Prostate gland (tissue), 2 donors: ENCODE measurements at places on chromosomes 12 and 14. TPM values are rescaled to one million over a fixed set of nuclear protein-coding genes. Genes with fewer than 3 reads are reported as not detected.

The GLIPR1 gene
- 2.7 TPM for total RNA-seq

- no peaks in the 10 kb centered on the region for H3K27me3 ChIP-seq
- DNase-seq: no peak
- H3K4me3 ChIP-seq: no peak overlapping the region
- peaks cover 2% of the 10 kb centered on the region for H3K4me1 ChIP-seq
Measured at GRCh38 chr12:120697344-120697743, 10.4 kb downstream of the MLEC start.

- peaks cover 6% of the 10 kb centered on the region for H3K27me3 ChIP-seq
- no peaks in the 10 kb centered on the region for H3K36me3 ChIP-seq
- H3K4me3 ChIP-seq: peak overlapping the region; percentile 50
- no peak overlapping the region for H3K27ac ChIP-seq
- no peaks in the 10 kb centered on the region for H3K4me1 ChIP-seq
Measured at GRCh38 chr14:60515511-60516289, 6.8 kb downstream of the SIX6 start.

DNA sequence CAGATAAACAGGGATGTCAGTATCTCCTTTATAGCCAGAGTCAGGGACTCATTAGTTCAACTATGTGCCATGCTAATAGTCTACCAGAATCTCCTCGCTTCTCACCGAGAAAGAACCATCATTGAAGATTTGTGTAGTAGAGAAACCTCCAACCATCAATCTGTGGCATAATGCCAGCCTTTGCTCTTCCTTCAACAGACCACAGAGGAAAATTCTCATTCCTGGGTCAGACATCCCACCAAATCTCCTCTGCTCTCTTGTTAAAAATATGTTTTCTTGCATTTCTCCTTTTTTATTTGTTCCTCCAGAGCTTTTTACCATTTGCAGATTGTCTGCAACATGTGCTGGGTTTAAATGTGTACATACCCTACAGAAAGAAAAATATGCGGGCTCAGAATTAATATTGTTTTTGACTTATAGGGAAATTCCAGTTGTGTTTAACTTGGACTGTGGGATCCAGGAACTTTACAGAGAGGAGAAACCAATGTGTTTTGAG is 64.9 kb downstream of the LLPH start:
- no peaks in the 10 kb centered on the region for H3K4me1 ChIP-seq
- no peak overlapping the region for H3K4me3 ChIP-seq
- no peak overlapping the region for H3K27ac ChIP-seq
- DNase-seq: no peak
- H3K36me3 ChIP-seq: no peaks in the 10 kb centered on the region
- H3K27me3 ChIP-seq: no peaks in the 10 kb centered on the region

GRCh38 chr12:50986966-50987737 is 34.8 kb downstream of the HIGD1C start:
- no peaks in the 10 kb centered on the region for H3K27me3 ChIP-seq
- peak; percentile 54 for DNase-seq
- H3K27ac ChIP-seq: peak overlapping the region; percentile 54
- H3K36me3 ChIP-seq: peaks cover 2% of the 10 kb centered on the region
- H3K4me1 ChIP-seq: no peaks in the 10 kb centered on the region
- H3K4me3 ChIP-seq: no peak overlapping the region

DNA sequence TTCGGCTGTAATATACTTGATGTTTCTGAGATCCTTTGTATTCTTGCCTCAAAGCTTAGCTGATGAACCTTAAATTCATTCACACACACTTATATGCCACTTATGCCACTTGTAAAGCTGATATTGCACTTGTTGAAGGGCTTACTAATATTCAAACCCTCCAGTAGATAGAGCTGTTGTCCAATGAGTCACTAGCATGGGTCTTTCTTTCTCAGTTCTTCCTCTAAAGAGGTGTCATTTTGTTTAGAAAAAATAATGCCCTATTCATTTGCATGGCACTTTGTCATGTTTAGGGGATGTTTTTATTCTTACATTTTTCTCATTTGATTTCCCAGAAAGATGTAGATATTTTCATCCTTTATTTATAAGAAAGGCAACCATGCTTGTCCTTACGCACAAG is 56.4 kb downstream of the MON2 start:
- no peak for DNase-seq
- H3K27me3 ChIP-seq: no peaks in the 10 kb centered on the region
- H3K36me3 ChIP-seq: no peaks in the 10 kb centered on the region
- H3K27ac ChIP-seq: no peak overlapping the region
- no peak overlapping the region for H3K4me3 ChIP-seq

DNA sequence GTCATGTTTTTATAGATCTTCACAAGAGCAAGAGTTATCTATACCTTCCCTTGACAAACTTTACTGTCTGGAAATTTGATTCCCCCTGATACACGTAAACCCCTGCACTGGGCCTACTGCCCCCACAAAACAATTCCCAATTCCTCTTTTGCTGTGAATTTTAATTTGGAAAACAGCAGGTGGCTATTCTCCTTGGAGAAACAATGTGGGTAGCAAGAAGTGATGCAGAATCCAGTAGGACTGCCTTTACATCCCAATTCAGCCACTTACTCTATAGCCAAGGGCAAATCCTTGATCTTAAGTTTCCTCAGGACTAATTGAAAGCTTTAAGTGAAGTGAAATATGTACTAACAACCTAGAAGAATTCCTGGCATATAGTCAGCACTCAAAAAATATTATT is 129.3 kb downstream of the ACSS3 start:
- no peak for DNase-seq
- H3K4me3 ChIP-seq: no peak overlapping the region
- H3K27me3 ChIP-seq: no peaks in the 10 kb centered on the region
- no peaks in the 10 kb centered on the region for H3K36me3 ChIP-seq
- H3K27ac ChIP-seq: no peak overlapping the region
- no peaks in the 10 kb centered on the region for H3K4me1 ChIP-seq
